ENCODE measurements at places on chromosomes 1 and 21. TPM values are rescaled to one million over a fixed set of nuclear protein-coding genes. Genes with fewer than 3 reads are reported as not detected.

DNA sequence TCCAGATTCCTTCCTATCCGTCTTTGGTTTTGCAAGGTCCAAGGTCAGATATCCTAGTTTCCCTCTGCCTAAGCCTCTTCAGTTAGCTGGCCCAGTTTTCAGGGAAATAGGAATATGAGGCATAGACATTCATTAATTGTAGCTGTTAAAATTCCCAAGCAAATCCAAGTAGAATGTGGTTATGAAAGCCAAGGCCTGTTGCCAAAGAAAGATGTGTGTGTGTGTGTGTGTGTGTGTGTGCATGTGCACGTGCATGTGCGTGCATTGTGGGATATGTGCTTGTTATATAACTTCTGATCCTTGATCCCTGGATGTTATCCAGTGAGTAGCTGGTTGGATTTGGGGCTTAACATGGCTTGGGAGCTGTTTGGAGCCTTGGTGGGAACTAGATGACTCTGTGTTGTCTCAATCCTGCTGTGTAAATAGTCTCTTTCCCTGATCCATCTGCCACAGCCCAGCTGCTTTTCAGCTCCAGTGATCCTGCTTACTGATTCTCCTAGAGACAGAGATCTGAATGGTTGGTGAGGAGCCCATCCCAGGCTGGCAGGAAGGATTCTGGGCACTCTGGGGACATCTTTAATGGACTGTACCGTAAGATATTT is 70.6 kb upstream of the GCLM start:
- peak; percentile 51 for DNase-seq

TMEM79 gene
- 2.4 TPM for total RNA-seq

WDR26 gene
- 22.0 TPM for total RNA-seq

GRCh38 chr1:248714248-248714647 is 11.7 kb upstream of the OR14I1 start:
- DNase-seq, result peak; percentile 24

CD244 gene
- total RNA-seq, result not detected

RSPO1 gene
- total RNA-seq, result not detected

DNA sequence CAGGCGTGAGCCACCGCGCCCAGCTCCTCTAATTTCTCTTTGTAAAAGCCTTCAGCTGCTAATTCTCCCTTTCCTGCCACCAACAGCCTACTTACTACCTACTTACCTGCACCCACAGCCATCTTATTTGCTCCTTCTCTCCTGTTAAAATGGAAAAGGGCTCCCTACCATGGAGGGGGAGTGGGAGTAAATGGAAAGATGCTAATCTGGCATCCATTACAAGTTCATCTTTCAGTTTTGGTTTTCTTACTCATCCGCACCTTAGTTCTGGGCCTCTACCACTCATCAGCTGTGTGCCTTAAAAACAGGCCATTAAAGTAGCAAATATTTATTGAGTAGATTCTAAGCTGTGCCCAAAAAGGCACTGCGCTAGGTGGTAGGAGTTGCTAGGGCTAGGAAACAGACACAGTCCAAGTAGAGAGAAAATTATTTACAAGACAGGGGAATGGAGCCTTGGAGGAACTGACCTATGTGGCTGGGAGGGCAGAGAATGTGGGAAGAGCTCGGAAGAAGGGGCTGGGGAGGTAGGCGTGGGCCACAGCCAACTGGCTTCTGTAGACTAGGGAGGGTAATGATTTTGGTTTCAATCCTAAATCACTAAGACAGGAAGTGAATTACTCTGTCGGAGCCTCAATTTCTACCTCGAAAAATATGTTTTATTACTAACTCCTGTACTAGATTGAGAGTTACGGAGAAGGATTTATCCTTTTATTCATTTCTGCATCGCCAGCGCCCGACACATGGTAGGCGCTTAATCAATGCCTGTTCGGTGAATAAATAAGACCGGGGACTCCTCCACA is 685 bp upstream of the DDI2 start:
- peak; percentile 74 for DNase-seq

DNA sequence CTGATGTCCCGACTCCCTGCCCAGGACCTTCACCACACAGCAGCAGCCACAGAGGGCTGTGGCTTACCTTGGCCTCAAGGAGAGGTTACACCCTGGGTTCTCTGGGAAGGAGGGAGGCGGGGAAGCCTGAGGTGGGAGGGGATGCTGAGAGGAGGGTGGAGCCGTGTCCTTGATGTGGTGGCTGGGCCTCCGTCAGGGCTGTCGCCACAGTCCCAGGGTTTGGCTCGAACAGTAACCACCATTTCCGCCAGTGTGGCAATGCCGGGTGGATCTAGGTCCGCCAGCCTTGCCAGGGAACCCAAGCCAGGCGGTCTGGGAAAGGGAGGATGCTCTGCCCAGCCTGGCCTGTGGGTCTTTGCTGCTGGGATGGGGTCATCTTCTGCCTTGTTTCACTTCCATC is 18.4 kb upstream of the CDCA8 start:
- DNase-seq, result peak; percentile 42

DNA sequence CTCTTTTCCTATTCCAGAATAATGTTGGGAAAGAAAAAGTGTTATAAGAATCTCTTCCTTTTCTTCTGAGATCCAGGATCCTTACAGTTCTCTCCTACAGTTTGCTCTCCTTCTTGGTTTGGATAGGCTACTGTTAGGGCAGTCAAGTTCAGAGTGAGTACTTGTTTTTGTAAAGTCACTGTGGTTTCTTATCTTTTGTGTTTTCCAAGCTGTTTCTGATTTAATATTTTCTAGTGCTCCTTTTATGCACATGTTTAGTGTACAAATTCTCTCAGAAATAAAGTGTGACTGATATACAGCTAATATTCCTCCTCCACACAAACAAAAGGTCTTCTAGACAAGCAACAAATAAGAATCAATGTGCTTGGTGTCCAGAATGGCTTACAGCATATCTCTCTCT is 107.7 kb downstream of the BACH1 start:
- DNase-seq, result no peak

C4BPB gene
- not detected for total RNA-seq
